Large intestine (tissue), 12 donors: ENCODE measurements at places on chromosomes 5 and 9.

- no peak for DNase-seq
These were observed 69.2 kb downstream of the ANXA2R start for GRCh38 chr5:42970636-42971559.

- DNase-seq = no peak
These were observed 11.8 kb upstream of the JAK2 start for GRCh38 chr9:4973246-4973645.

- no peak for DNase-seq
These were observed 644.3 kb downstream of the ACTL7B start for GRCh38 chr9:108211411-108211955.

- DNase-seq = no peak
These were observed 91.2 kb downstream of the MED10 start for GRCh38 chr5:6287176-6287575.

- DNase-seq = peak; percentile 97
These were observed 29.0 kb downstream of the PTGES2 start for GRCh38 chr9:128098297-128099230.
